Activated naive CD8-positive, alpha-beta T cell treated with anti-CD3 and anti-CD28 coated beads, Interleukin-2, amount 50 U/mL, for 24 hours (primary cell): ENCODE measurements at places on chromosomes 5 and 9.
A peak's percentile ranks its signal among the peaks of the same experiment; 100 is the strongest.

DNA sequence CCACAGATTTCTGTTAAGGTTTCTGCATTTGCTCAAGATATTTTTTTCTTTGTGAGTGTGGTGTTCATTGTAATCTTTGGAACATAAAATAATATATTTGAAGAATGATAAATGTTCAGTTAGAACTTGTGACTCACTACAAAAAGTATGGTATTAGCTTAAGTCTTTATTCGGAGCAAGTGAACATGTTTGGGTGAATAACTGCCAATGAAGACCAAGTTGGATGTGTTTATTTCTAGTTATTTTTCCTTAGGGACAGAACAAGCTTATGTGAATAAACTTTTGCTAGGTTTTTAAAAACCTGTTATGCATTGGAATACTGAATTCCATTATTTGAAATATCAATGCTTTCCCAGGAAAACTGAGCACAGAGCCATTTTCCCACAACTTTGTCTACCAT, 418.6 kb downstream of the SLCO4C1 start:
- DNase-seq = no peak

GRCh38 chr5:74633695-74634094, 6.8 kb downstream of the ENC1 start:
- DNase-seq = no peak

- peak; percentile 31 for DNase-seq
Observed at GRCh38 chr9:16133556-16134227, 580.8 kb downstream of the CCDC171 start.

GRCh38 chr5:25858019-25858418, 1180.4 kb downstream of the CDH9 start:
- DNase-seq = no peak

DNA sequence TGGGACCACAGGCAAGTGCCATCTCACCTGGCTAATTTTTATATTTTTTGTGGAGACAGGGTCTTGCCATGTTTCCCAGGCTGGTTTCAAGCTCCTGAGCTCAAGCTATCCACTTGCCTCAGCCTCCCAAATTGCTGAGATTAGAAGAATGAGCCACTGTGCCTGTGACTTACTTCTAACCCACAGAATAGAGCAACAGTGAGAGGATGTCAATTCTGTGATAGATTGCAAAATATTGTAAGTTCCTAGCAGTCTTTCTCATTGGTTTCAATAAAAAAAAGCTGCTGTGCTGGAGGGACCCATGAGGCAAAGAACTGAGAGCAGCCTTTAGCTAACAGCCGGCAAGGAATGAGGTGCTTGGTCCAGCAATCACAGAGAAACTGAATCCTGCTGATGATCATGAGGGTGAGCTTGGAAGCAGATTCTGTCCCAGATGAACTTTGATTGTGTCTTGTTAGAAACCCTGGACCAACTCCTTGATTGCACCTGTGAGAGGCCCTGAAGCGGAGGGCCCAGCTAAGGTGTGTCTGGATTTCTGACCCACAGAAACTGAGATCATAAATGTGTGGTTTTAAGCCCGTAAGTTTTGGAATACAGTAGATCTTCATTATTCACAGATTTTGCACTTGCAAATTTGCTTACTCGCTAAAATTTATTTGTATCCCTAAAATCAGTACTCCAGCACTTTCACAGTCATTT, 149.7 kb downstream of the GCNT1 start:
- no peak for DNase-seq

DNA sequence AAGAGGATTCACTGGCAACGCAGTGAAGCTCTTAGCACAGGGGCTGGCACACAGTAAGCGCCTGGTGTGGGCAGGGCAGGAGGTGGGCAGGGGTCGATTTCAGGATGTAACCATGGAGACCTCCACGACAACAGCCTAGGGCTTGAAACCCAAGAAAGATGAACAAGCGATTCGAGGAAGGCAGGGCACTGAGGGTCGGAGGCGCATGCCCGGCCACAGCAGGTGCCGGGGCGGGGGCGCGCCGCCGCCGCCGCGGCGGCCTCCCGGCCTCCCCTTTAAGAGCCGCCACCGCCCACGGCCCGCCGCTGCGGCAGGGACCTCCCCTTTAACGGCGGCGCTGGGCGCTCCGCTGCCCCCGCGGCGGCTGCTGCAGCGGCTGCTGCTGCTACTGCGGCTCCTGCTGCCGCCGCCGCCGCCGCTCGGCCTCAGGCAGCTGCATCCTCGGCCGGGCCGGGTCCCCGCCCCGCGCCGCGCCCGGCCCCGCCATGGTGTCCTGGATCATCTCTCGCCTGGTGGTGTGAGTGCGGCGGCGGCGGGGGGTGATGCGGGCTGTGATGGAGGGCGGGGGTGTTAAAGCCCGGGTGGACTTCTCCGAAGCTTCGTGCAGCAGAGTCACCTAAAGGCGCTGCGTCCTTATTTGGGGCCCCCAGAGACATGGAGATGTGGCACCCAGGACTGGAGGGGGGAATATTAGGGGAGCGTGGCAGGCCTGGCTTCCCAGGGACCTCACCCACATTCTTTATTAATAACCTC, at the start of gene REEP2:
REEP2 (plus strand) TSS at position 334 of the 753 bp plus-strand sequence; CDS start at position 486, 152 bp downstream.
- DNase-seq = peak; percentile 76

GRCh38 chr5:56206126-56206910, 26.8 kb downstream of the ANKRD55 start:
- DNase-seq = no peak

GRCh38 chr5:156327296-156327695, 332 bp downstream of the SGCD start:
- DNase-seq = no peak

DNA sequence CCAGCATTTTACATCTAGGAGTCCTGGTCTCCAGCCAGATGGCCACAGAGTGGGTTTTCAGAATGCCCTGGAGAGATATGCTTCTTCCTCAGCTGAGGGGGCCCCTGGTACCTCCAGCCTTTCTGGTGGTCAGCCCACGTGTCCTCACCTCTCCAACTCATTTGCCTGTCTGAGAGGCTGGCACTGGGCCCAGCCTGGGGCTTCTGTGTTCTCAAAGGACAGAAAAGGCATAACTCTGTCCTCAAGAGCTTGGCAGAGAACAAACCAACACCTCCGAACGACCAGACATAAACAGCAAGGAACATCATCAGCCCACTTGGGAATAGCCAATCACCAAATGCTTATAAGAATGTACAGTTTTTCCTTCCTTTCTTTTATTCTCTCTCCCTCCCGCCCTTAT, 17.1 kb downstream of the ENG start:
- DNase-seq = no peak

DNA sequence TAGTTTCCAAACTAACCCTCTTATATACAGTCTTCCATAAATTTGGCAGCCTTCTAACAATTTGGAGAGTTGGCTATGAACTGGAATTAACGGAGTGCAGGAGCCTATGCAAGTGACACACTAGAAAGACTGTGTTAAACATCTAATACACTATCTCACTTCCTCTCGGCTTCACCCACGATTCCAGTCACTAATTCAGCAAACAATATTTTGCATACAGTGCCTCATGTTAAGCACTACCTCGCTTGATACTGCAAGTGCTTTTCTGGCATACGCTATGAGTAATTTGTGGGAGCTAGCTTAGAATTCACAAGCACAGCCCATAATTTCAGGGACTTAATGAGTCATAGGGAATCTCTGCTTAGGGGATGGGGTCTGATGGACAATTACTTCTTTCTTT, 102.5 kb downstream of the ST8SIA4 start:
- no peak for DNase-seq

DNA sequence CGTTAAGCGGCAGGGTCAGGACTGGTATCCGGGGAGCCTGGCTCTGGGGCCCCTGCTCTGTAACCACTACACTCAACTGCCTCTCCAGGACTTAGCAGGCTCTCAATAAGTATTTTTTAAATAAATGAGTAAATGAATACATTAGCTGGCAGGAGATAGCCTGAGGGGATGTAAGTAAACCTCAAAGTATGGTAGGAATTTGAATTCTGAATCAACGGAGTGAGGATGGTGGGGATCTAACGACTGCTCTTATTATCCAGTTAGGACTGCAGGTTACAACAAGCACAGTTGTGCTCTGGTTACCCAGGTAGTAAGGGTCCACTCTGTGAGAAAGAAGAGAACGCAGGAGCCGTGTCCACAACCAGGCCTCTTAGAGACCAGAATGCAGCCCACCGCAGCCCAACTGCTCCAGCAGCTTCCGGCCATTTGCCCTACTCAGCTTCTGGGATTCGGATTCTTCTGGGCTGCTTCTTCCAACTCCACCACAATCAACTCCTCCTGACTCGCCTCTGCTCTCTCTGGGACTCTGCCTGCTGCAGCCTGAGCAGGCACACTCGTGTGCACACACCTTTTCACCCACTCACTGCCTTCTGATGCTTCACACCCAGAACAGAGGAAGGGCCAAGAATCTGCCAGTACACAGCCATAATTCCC, 52.6 kb downstream of the MED27 start:
- no peak for DNase-seq
